ENCODE measurements at places on chromosomes 1 and 21.
A peak's percentile ranks its signal among the peaks of the same experiment; 100 is the strongest.

- DNase-seq, result no peak
Observed at GRCh38 chr1:2951856-2952255, 69.4 kb upstream of the ACTRT2 start.

- DNase-seq, result no peak
Observed at GRCh38 chr1:17826165-17826488, 71.0 kb downstream of the ACTL8 start.

- no peak for DNase-seq
Observed at GRCh38 chr1:178645157-178645807, 79.8 kb upstream of the RALGPS2 start.

DNA sequence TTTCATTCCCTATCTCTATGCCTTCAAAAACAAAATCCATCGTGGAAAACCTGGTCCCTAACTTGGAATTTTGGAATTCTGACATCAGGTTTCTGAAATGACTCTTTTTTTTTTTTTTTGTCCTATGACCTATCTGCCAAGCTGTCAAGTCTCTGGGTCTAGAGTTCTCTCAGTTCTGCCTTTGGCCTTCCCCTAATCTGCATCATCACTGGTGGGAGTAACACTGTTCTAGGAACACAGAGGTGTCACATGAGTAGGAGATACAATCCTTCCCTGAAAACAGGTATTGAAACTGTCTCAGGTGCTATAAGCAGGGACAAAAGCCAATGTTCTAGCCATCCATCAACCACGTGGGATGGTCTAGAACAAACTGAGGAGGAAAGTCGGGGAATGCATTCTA is 142.0 kb upstream of the ATP1B1 start:
- DNase-seq, result no peak

- no peak for DNase-seq
Observed at GRCh38 chr1:170993151-170993550, 57.8 kb downstream of the MROH9 start.

- no peak for DNase-seq
Observed at GRCh38 chr1:47759251-47759935, 237.8 kb downstream of the TRABD2B start.

- DNase-seq, result peak; percentile 56
Observed at GRCh38 chr1:244049162-244050013, 1.7 kb upstream of the ZBTB18 start.

GRCh38 chr1:28548318-28548717 is 4.6 kb upstream of the TRNAU1AP start:
- DNase-seq, result no peak

- no peak for DNase-seq
Observed at GRCh38 chr1:2151911-2152310, 42.7 kb downstream of the FAAP20 start.

- DNase-seq, result no peak
Observed at GRCh38 chr1:14612256-14612655, 13.8 kb downstream of the KAZN start.

DNA sequence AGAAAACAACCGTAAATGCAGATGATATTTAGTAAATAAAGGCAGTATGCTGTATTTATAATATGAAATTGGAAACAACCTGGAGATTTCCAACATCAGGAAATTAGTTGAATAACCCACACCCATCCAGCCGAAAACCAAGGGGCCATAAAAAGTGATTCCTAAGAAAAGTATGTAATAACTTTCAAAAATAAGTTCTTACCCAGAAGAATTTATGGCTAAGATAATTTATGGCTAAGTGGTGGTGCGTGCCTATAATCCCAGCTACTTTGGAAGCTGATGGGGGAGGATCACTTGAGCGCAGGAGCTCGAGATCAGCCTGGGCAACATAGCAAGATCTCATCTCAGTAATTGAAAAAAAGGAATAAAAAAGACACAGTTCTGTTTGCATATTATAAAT is 43.2 kb downstream of the TMCO4 start:
- DNase-seq, result no peak

GRCh38 chr21:45972716-45973474 is 8.7 kb upstream of the COL6A1 start:
- no peak for DNase-seq

DNA sequence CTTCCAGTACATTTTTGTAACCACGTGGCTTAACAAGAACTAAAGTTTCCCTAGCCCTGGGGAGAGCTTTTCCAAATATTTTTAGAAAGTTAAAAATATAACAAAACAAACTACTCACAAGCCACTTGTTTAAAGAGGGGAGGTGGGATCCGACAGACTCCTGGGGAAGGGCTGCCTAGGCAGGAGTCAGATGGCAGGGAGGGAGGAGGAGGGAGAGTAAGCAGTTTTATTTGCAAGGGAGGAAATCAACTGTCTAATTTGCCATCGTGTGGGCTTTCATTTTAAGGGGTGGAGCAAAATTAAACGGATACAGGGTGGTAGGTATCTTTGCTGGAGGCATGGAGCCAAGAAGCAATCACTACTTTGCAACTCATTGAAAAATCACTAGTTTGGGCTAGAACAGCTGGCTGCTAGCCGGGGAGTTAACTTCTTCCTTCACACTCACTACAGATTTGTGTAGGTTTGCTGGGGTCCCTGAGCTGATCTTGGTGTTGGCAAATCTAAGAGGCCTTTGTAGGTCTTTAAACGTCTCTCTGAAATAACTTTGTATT is 8.8 kb downstream of the BARHL2 start:
- no peak for DNase-seq

GRCh38 chr1:59107516-59107915 is 189.4 kb upstream of the FGGY start:
- DNase-seq, result no peak

Data from caudate nucleus (tissue), 63 donors.